Stimulated activated CD4-positive, alpha-beta T cell treated with anti-CD3 and anti-CD28 coated beads, Interleukin-2, amount 100 ng/mL, for 4 hours (primary cell): ENCODE measurements at places on chromosomes 7 and 10.

DNA sequence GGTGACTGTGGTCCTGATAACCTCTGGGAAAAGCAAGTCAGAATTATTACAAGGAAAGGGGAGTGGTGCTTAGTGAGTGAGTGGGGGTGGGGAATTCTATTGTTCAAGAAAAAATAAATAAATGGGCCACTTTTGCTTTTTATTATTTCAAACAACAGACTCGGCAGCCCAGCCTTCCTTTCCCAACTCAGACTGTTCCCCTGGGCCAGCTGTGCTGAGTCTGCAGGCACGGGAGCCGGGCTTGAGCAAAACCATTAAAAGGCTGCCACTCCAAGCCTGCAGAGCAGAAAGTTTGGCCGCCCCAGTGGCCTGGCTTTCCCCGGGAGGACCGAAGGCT, 90.0 kb downstream of the PLXNA4 start:
- DNase-seq = no peak

GRCh38 chr7:100867776-100868485, 744 bp downstream of the TRIP6 start:
- DNase-seq = no peak

DNA sequence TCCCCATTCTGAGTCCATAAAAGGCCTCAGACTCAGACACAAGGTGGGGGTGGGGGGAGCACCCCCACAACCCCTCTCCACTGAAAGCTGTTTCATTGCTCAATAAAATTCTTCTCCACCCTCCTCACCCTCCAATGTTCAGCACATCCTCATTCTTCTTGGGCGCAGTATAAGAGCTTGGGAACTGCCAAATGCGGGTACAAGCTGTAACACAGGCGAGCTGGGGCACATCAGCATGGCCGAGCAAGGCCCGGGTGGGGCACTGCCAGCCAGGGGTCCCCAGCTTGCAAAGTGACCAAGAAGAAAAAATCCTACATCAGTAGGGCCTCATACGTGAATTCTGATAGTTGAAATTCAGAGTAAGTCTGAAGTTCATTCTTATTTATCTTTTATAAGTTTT, 50.1 kb downstream of the CACUL1 start:
- DNase-seq = no peak

DNA sequence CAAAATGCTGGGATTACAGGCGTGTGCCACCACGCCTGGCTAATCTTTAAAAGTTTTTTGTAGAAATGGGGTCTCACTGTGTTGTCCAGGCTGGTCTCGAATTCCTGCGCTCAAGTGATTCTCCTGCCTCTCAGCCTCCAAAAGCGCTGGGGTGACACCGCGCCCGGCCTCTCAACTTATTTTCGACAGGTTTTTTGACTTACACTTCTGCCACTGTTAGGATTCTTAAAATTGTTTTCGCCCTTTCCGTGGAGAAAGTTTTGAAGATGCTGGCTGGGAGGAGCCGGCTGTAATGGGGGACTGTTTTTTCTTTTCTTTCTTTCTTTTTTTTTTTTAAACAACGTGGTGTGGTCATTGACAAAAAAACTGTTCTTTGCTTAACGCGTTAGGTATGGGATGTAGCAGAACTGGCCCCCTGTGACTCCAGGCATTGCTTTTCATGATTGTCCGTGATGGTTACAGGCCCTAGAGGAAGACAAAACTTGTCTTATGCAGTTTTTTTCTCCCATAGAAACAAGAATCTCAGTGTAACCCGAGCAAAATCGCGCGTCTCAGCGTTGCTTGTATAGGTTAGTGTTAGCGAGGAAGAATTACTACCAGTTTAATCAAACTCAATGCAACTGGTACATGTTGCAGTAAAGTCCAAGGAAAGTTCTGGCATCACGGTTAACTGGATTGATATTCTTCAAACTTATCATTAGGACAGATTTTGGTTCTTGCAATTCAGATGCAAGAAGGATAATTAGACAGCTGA, 72.2 kb downstream of the DAGLB start:
- no peak for DNase-seq

DNA sequence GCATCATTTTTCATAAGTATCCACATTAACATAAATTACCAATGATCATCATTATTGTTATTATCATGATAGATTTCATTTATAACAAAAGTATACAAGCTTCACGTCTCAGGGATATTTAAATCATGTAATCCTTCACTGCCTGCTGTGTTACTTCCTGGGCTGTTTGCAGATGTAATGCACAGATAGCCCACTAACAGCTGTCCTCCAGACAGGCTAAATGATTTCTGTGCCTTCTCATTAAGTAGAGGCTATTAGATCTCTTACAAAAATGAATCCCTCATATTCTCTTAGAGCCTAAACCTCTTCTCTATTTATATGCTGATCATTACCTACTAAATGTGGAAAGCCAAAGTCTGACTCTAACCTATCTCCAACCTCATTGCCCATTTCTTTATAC, 9.3 kb downstream of the PCLO start:
- DNase-seq = no peak

GRCh38 chr7:38374507-38374906, 101.1 kb upstream of the TARP start:
- peak; percentile 42 for DNase-seq

GRCh38 chr10:59879363-59879913, 26.9 kb downstream of the CCDC6 start:
- no peak for DNase-seq

GRCh38 chr7:136555933-136556332, 312.5 kb upstream of the CHRM2 start:
- DNase-seq = no peak

- no peak for DNase-seq
Measured at GRCh38 chr7:129122078-129122750, 22.3 kb upstream of the TSPAN33 start.

DNA sequence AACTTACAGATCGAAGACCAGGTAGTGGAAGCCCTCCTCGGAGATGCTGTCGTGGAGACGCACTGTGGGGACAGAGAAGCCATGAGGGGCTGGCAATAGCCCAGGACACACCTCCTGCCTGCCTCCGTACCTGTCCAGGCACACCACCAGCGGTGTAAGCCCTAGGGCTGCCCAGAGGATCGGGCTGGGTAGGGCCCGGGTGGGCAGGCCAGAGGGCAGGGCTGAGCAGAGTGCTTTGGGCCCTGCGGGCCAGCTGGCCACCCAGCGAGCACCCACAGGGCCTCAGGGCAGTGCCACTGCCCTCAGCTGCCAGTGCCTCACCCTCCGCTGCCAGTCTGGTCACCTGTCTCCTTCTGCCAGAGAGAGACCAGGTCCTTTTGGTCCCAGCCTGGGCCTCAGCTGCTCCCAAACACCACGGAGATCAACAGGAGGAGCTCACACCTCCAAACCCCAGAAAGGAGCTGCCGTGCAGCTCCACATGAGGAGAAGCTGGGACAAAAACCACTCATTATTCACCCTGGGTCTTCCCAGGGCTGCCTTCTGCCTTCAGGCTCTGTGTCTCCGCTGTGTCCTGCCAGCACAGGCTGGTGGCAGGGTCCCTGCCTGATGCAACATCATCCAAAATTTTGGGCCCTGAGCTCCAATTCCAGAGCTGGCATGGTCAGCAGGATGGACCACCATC, 58.2 kb downstream of the YKT6 start:
- no peak for DNase-seq

DNA sequence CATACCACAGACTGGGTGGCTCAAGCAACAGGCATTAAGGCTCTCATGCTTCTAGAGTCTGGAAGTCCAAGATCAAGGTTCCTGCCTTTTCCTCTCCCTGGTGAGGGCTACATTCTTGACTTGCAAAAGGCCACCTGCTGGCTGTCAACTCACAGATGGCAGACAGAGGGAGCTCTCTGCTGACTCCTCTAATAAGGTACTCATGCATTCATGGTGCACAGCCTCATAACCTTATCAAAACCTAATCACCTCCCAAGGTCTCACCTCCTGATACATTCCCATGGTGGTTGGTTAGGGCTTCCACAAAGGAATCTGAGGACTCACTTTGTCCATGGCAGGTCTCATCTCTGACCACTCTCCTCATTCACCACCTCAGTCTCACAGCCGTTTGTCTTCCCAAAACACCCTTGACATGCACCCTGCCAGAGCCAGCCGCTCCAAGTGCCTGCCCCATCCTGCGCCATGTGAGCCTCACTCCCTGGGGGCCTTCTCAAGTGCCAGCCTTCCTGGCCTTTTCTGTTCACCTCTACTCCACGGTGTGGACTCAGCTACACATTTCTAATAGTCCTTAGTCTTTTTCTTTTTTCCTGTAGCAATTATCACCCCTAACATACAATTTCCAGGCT, 400.3 kb upstream of the ADARB2 start:
- no peak for DNase-seq
